NCI-H345 (cell line): ENCODE measurements at places on chromosomes 3 and 15.

DNA sequence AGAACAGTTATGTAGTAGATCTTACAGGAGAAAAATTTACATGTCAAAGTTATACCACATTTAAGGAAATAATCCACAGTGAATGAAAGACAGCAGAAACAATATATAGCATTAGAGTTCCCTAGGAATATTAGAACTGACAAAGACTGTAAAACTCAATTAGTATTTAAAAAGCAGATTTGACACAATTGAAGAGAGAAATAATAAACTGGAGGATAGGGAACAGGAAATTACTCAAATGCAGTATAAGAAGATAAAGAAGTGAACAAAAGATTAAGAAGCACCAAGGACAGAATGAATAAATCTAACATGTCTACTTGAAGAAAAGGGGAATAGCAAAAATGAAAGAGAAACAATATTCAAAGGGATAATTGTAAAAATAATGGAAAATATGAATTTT is 132.6 kb upstream of the CHRNA7 start:
- no peak for DNase-seq

GRCh38 chr3:187748050-187748481 is 2.8 kb upstream of the BCL6 start:
- DNase-seq: peak; percentile 90

DNA sequence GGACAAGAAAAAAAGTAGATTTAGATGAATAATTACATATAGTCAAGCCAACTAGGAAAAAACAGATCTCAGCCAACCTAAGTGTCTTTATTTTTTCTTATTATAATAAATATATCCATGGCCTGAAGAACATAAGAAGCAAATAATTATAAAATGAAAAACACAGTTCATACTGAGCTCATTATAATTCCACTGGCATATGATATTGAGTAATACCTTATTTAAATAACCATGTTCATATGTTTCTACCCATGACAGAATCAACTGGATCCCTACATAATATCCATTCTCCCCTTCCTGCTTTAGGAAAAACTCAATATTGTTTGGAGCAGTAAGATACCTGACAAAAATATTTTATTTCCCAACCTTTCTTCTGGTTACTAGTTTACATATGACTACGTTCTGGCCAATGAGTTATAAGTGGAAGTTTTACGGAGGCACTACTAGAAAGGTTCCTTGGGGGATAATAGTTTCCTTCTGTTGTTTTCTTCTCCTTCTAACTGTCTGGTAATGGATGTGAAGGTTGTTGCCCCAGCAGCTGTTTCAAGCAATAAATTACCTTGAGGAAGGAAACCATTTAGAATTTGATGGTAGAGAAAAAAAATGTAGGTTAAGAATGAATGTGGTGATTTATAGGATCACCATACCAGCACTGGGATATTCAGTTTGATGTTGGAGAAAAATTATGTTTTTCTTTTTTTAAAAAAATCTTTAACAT is 184.1 kb upstream of the MBNL1 start:
- DNase-seq: no peak

DNA sequence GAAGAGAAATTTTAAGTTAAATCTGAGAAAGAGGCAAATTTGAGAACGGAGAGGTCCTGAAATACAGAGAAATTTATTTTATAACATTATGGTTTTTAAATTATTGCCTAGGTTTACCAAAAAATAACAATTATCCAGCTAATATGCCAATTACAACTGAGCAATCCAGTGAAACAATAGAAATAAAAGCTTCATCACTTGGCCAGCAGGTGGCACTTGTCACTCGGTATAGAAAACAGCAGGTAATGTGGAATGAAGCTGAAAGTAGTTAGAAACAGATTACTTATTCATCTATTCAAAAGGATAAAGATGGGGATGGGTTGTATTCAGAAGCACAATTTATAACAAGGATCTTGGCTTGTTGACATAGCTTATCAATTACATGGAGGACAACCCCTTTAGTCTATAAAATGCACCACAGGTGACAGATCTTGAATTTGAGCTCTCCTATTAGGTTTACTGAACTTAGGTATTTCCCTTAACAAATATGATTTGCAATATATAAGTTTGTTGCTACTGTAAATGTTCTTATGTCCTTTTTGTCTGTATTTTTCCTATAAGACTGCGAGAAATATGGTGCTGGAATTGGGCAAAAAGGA is 70.1 kb upstream of the GUCA1C start:
- peak; percentile 4 for DNase-seq

GRCh38 chr15:87704276-87704675 is 552.3 kb downstream of the NTRK3 start:
- DNase-seq: no peak

- no peak for DNase-seq
Observed at GRCh38 chr3:185925353-185925752, 12.5 kb downstream of the TRA2B start.
